ENCODE measurements at places on chromosomes 1 and 21.

DNA sequence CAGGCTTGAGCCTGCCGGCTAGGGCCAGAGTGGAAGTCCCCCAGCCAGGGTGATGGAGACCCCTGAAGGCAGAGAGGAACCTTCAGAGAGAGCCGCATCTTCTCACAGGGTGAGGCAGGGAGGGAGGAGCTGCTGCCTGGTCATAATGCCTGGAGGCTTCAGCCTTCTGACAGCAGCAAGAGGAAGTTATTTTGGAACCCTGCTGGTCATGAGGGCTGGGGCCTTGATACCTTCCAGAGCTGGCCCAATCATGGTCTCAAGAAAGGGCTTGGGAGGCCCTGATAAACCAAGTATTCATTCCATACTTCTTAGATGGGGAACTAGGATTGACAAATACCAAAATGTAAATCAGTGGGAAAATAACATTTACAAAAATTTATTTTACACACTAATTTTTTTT lies 26.6 kb upstream of the MPZL1 start:
- no peak for DNase-seq

DNA sequence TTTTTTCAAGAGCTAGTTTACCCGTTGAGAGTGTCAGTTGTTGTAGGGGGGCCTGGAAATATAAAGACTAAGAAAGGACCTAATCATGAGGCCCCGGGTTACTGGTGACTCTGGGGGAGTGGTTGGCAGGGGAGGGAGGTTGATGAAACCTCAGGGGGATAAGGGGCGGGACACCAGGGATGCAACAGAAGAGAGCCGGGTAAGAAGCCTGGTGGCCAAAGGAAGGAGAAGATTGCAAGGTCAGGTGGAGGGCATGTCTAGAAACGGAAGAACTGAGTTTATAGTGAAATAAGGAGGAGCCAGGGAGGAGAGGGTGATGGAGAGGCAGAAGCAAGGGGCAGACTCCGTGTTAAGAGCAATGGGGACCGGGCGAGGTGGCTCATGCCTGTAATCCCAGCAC lies 12.5 kb upstream of the SPOCD1 start:
- no peak for DNase-seq

- DNase-seq = no peak
These were observed 184.9 kb downstream of the NCAM2 start for GRCh38 chr21:21183092-21183491.

GRCh38 chr1:109206339-109206738 lies 7.4 kb upstream of the SARS1 start:
- no peak for DNase-seq

GRCh38 chr1:65055747-65056146 lies 89.4 kb upstream of the JAK1 start:
- DNase-seq = no peak

DNA sequence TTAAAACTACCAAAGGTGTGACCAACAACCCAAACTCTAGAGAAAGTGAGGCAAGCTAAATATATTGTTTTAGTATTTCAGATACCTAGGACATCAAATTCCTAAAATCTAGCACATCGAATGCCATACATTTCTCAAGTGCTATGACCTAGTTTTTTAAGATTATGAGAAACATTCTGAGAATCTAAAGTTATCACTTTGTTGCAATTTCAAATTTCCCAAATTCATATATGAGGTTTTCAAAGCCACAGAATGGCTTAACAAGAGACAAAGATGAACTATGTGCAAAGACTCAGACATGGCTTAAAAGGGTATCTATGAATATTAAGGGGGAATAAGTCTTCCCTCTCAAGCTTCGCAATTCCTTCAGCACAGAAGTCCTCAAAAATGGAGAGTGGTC lies 6.8 kb downstream of the SCYL3 start:
- no peak for DNase-seq

GRCh38 chr1:168717906-168718891 lies 10.8 kb downstream of the DPT start:
- no peak for DNase-seq

- DNase-seq = no peak
These were observed 37.3 kb downstream of the HSD3B1 start for GRCh38 chr1:119544165-119544762.

GRCh38 chr1:178931858-178932551 lies 61.1 kb upstream of the ANGPTL1 start:
- DNase-seq = no peak

DNA sequence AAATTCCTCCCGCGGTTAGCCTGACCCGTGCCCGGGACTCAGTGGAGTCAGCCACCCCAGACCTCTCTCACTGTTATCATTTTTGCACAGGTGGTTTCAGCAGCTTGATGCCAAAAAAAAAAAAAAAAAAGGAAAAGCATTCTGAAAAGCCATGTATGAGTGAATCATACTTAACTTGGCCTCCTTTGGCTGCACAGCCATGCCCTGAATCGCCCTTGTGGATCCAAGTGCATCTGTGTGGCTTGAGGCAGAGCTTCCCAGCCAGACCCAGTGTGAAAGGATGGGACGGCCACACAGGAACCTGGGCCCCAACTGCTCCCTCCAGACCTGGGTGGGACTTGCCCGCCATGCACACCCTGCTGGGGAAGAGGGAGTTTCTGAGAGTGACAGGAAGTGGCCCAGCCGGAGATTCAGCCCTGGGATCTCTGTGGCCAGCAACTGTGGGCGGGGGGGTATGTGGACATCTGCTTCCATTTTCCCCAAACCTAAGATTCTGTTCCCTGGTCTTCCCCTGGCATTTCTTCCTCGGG lies 8.6 kb downstream of the YBEY start:
- no peak for DNase-seq

- DNase-seq = no peak
These were observed 1.5 kb downstream of the KCNA3 start for GRCh38 chr1:110673197-110673701.

DNA sequence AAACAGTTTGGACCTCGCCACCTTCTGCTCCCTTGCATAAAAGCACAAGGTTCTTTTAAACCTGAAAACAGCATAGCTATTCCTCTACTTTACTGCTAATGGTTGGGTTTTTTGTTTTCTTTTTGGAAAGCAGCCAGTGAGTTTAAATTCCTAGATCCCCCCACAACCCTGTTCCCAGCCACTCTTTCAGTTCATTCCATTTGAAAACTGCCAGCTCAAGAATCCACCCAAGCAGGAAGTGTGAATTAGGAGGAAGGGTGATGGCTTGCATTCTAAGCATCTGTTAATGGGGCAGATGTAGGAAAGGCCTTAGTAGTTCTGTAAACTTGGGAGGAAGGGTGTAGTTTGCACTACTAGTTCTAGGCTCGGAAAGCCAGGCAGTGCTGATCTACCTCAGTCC lies 172.9 kb upstream of the HOOK1 start:
- DNase-seq = no peak

GRCh38 chr1:225526878-225527277 lies 99.0 kb upstream of the LBR start:
- no peak for DNase-seq

DNA sequence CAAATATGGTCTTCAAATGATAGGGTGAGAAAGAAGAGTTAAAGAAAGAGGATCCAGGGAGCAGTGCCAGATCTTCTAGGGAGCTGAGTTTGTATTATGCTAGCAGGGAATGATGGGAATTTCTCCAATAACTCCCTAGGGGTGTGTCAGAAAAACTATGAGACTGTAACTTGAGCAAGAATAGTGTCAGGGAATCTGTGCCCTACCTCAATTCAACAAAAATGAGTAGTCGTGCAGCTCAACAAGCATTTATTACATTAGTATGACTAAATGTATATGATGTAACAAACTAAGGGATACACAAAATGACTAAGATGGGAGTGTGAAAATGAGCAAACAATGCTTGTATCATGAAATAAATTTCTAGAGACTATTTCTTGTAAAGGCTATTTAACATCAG lies 24.2 kb downstream of the SPAG17 start:
- DNase-seq = no peak
